Stimulated activated naive B cell treated with anti-CD40 and anti-IgM and Interleukin-4, amounts not matched to agents 10 μg/mL and 1 μg/mL and 100 μg/mL, for 72 hours (primary cell): ENCODE measurements at places on chromosomes 2 and 18.

GRCh38 chr2:240463866-240464481, 28.5 kb downstream of the GPC1 start:
- DNase-seq, result no peak

GRCh38 chr18:75173125-75173432, 35.9 kb downstream of the PTGR3 start:
- DNase-seq, result peak; percentile 26

DNA sequence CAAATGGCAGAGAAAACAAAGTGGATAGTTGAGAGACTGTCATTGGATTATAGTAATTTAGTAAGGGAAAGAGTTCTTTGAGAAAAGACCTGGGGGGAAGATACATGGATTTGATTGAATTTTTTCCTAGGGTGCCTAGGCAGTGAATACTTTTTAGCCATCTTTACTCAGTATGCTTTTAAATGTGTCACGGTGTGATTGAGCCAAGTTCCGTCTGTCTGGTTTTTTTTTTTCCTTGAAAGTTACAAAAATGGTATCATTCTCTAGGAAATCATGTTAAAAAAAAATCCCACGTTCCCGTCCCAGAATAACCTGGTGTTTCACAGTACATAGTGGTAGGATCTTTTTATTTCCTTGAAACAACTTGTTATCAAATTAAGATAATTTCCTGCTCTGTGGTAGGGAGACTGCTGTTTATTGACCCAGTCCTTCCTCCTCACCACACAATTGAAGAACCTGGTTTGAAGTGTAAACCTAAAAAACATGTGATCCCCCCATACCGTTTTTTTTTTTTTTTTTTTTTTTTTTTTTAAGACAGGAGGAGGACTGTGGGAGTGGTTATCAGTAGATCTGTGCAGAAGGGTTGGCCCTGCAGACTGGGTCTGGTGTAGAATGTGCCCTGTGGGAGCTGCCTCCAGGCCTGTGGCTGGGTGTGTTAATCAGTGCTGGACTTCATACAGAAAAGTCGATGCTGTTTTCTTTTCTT, 55.1 kb downstream of the DGKD start:
- DNase-seq, result no peak

GRCh38 chr18:71040161-71040560, 751.3 kb downstream of the SOCS6 start:
- DNase-seq, result no peak

DNA sequence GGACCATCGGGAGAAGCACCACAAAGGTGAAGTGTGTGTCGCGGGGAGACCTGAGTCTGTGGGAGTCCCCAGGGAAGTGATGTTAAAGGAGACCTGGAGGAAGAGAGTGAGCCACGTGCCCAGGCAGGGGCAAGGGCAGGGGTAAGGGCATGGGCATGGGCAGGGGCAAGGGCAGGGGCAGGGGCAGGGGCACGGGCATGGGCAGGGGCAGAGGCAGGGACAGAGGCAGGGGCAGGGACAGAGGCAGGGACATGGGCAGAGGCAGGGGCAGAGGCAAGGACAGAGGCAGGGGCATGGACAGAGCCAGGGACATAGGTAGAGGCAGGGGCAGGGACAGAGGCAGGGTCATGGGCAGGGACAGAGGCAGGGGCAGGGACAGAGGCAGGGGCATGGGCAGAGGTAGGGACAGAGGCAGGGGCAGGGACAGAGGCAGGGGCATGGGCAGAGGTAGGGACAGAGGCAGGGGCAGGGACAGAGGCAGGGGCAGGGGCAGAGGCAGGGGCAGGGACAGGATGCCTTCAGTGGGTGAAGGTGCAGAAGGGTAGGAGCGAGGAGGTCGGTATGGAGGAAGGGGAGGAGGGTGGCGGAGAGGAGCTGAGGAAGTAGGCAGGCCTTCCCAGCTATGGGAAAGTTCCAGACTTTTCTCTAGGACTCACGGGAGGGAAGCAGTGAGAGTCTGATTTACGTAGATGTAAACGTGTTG, 33.3 kb downstream of the NTSR2 start:
- DNase-seq, result no peak

DNA sequence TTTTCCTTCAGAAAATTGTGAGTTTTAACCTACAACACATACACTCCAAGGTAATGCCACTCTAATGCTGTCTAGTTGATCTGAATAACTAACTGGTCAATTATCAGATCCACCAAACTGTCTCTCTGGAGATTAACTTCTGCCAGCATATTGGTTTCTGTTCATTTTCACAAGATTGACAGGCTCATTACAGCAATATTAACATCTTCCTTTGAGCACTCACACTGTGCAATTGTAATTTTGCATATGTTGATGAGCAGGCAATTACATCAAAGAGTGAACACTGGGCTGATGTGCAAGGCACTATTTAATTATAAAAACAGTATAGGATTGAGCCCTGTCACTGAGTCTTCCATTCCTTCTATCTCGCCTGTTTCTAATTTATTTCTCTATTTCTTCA, 197.3 kb downstream of the SLC8A1 start:
- no peak for DNase-seq

- DNase-seq, result no peak
Measured at GRCh38 chr2:73503992-73504570, 118.4 kb downstream of the ALMS1 start.

DNA sequence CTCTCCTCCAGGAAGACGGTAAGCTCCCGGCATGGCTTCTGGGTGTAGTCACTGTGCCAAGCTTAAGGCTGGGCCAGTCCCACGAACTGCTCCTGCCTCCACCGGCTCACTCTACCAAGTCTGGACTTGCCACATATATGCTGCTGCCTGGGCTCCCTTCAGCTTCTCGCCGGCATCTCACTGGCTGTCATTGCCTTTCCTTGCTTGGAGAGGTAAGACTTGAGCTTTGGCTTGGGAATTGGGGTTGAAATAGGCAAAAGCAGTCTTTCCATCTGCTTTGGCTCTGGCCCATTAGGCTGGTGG, 481.0 kb downstream of the TGIF1 start:
- no peak for DNase-seq

- DNase-seq, result no peak
Measured at GRCh38 chr18:67280486-67281242, 235.9 kb downstream of the DSEL start.

DNA sequence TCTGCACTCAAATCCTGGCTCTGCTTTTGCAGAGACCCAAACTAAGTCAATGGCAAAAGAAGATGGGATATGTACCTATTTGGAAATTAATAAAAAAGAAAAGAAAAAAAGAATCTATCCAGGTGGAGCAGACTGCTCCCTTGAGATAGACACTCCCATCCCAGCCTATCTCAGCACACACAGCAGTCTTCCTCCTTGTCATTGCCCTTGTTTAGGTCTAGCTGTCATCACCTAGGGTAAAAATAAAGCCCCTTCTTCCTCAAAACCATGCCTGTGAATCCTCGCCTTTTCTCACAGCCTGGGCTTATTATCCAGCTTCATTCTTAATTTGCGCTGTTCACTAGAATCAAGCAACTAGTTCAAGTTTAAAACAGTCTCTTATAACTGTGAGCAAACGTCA, 30.7 kb upstream of the ACSL3 start:
- DNase-seq, result no peak

GRCh38 chr2:153096272-153096671, 377.9 kb downstream of the ARL6IP6 start:
- DNase-seq, result no peak

DNA sequence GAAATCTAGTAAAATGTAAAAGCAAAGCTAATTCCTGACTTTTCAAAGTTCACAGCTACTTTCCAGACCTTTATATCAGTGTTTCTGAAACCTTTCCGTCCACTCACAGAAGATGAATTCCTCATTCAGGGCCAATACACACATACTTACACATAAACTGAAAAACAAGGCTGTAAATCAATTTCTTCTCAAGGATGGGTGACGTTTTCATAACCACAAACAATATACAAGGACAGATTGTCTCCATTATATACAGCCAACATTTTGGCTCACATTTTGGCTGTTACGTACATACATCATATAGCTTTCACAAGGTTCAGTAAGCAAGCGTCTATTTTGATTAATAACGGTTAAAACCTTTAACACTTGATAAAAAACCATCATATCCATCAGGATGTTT, 1.4 kb downstream of the RPRD1A start:
- DNase-seq, result no peak

- no peak for DNase-seq
Measured at GRCh38 chr18:56576826-56577573, 61.4 kb downstream of the TXNL1 start.

- DNase-seq, result no peak
Measured at GRCh38 chr2:73852020-73852419, 23.3 kb downstream of the STAMBP start.

GRCh38 chr18:48558248-48558647, 19.4 kb downstream of the CTIF start:
- DNase-seq, result no peak

DNA sequence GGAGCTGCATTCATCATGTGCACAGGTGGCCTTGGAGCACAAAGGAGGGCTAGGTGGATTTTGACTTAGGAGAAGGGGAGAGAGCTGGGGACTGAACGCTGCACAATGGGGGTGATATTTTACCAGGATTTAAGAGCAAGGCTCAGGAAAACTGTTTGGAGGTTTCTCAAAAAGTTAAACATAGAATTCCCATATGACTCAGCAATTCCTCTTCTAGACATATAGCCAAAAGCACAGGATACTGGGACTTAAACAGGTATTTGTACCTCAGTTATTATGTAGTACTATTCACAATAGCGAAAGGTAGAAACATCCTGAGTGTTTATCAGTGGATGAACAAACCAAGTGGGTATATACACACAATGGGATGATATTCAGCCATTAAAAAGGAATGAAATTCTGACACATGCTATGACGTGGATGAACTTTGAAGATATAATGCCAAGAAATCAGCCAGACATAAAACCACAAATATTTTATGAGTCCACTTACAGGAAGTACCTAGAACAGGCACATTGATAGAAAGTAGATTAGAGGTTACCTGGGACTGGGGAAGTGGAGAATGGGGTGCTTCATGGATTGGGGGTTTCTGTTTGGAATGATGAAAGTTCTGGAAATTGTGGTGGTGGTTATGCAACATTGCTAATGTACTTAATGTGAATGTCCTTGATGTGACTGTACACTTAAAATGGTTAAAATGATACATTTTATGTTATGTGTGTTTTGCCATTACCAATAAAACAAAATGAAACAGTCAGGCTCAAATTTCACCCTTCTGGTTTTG, 216.9 kb downstream of the HAUS1 start:
- no peak for DNase-seq

- DNase-seq, result no peak
Measured at GRCh38 chr2:8994386-8994785, 9.1 kb downstream of the MBOAT2 start.

- DNase-seq, result no peak
Measured at GRCh38 chr2:6312367-6312766, 553.3 kb downstream of the CMPK2 start.

DNA sequence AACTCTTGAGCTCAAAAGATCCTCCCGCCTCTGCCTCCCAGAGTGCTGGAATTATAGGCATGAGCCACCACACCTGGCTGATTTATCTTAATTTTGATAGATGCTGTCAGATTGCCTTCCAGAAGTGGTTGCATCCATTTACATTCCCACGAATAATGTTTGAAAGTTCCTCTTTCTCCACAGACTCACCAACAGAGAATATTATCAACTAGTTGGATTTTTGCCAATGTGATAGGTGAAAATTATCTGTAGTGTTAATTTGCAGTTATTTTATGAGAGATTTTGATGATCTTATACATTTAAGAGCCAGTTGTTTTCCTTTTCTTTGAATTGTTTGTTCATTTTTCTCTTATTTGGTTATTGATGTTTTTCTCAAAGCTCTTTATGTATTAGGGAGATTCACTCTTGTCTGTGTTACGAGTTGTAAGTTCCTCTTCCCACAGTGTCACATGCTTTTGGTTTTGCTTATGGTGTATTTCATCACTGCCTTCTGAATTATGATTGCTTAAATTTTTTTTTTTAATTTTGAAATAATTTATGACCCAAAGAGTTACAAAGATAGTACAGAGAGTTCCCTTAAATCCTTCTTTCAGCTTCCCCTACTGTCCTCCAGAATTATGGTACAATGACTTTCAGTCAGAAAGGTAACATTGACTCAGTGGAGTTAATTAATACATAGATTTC, 20.7 kb upstream of the NT5DC4 start:
- DNase-seq, result no peak

DNA sequence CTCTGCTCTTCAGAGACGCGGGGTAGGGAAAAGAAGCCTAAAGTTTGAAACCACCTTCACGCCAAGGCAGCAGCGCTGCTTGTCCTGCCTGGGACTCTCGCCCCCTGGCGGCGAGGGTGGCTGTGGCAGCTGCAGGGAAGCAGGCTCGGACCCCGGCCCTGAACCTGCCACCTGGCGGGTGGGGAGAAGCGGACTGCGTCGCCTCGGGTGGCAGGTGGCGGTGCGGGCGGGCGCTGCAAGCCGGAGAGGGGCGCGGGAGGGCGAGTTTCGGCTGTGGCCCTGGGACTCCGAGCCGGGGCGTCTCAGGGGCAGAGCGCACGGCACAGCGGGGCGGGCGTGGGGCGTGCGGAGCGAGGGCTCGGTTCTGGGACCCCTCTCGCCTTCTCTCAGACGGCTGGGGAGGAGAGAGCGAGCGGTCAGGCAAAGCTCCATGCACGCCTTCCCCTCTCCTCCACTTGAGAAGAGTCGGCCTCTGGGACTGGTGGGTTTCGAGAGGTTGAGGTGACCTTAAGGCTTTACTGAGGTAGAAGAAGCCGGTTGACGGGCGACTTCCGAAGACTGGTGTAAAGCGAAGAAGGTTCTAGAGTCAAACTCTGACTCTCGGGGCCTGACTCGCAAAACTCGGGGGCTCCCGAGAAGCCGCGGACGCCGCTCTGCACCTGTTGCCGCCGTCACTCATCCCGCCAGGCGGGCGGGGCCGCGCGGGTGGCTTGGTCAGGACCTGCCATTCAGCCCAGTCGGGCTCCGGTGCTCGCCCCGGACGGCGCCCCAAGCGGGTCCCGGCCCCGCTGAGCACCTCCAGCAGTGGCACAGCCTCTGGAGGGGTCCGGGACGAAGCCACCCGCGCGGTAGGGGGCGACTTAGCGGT, 1.1 kb upstream of the BOLL start:
- peak; percentile 42 for DNase-seq

DNA sequence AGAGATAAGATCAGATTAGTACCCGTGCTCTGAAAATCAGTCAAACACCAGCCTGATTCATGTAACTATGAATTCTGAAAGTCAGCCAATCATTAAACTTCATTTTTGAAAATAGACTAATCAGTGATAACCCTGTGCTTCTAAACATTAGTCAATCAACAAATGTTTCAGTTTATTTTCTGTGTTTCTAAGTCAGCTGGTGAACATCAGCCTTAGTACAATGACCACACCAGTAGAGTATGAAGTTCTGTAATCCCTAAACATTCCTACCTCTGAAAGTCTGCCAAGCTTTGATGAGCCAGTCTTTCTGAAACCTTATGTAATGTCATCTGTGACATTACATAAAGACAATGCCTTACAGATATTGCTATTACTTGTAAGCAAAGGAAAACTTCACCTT, 807.4 kb upstream of the CRIM1 start:
- DNase-seq, result no peak
